ENCODE measurements at places on chromosomes 6 and 20. TPM values are rescaled to one million over a fixed set of nuclear protein-coding genes. Genes with fewer than 3 reads are reported as not detected.

Gene TRAPPC3L
- not detected for total RNA-seq

Gene NRN1
- 4.2 TPM for total RNA-seq

Gene WFDC12
- total RNA-seq: not detected

GRCh38 chr6:79559706-79560105, 22.5 kb upstream of the LCA5 start:
- DNase-seq: no peak

GRCh38 chr6:46642928-46643751, 9.5 kb downstream of the CYP39A1 start:
- no peak for DNase-seq

DNA sequence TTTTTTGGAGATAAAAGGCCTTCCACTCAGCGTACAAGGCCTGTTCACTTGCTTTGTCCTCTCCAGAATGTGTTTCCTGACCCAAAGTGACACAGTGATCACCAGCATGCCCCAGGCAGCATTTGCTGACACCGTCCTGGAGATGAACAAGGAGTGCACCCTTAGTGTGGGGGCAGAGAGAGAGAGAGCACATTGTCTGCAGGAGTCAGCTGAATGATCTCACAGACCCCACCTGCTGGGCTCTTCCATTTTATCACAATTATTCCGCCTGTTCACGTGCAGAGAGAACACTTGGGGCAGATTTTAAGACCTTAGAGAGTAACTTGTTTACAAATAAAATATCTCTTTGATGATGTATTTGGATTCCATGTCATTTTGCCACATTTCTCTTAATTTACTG, 22.4 kb upstream of the MAS1L start:
- DNase-seq: no peak

DNA sequence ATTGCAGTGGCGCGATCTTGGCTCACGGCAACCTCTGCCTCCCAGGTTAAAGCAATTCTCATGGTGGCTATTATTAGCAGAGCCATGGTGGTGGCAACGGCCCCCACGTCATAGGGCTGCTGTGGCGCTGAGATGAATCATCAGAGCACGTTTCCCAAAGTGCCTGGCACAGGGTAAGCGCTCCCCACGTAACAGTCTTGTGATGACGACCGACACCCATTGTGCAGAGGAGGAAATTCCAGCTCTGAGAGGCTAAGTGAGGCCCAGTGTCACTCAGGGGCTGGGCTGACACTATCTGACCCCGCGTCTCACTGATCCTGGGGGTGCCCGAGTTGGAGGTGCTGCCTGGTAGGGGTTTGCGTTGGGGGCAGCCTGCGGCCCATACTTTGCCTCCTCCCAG, 16.2 kb downstream of the SUN5 start:
- no peak for DNase-seq

DNA sequence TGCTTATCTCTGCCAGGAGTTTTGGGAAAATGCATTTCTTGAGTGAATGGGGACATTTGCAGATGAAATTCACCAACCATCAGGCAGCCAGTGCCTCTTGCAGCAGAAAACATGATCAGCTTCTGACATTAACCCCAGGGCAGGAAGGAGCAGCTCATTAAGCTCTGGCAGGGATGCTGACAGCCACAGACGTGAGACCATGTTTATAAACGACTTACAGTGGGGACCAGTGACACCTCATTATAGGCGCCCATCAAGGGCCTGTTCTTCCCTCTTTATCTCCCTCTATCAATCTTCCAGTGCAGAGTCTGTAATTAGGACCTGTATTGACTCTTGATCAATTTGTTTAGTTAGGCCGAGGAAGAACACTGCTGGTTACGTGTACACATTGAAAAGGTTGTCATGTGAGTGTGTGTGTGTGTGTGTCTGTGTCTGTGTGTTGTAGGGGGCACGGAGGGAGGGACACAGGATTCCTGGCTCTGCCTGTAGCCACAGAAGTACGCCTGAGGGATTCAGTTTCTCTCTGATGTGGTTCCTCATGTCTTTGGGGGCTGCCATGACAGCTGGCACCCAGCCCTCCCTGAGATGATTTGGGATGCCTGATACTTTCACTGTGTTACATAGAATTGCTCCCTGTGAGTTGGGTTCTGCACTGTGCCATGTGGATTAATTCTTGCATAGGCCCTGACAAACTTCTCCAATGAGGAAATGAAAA, 428.4 kb upstream of the CHD6 start:
- no peak for DNase-seq

DNA sequence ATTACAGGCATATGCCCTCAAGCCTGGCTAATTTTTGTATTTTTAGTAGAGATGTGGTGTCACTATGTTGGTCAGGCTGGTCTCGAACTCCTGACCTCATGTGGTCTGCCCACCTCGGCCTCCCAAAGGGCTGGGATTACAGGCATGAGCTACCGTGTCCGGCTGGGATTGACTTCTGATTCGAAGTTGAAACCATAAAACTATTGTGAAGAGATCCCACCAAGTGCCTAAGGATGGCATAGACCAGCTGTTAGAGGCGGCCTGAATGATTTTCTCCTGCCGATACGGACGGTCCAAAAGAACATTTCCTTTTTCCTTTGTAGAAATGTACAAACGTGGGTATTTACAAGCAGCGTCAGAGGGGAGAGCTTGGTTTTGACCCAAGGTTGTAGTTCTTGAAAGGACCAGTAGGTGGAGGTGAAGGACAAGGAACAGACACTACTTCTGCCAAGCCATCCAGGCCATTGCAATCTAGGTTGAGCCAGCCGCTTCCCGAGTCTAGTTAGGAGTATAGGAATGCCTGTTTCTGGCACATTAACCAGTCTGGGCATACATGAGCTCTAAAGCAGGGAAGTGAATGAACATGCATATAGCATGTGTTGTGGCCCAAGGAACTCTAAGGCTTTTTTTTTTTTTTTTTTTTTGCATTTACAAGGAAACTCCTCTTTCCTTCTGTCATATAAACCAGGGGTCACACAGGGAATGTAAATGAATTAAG, 29.0 kb downstream of the MOCS3 start:
- no peak for DNase-seq

DNA sequence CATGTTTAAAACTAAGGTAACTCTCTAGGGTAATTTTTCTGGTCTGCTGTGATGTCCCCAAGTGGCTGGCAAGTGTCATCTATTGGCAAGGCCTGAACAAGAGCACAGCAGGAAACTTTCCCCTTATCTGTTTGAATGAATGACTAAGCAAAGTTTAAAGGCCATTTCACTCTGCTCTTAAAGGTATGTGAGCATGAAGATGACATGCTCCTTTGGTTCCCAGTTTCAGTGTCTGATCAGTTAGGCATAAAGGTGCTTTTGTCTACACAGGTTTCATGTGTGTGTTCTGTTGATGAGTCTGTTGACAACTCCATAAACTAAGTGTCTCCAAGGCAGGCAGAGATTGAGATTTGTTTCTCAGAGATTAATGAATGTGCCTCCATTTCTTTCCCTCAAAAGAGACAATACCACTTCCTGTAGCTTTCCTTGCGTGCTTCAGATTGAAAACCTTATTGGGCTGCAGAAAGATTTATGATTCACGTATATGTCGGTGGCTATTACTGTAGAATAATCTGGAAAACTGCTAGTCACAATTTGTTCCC, 83.9 kb downstream of the MAP3K7 start:
- no peak for DNase-seq

- no peak for DNase-seq
Measured at GRCh38 chr20:6200092-6200491, 77.3 kb upstream of the FERMT1 start.

DNA sequence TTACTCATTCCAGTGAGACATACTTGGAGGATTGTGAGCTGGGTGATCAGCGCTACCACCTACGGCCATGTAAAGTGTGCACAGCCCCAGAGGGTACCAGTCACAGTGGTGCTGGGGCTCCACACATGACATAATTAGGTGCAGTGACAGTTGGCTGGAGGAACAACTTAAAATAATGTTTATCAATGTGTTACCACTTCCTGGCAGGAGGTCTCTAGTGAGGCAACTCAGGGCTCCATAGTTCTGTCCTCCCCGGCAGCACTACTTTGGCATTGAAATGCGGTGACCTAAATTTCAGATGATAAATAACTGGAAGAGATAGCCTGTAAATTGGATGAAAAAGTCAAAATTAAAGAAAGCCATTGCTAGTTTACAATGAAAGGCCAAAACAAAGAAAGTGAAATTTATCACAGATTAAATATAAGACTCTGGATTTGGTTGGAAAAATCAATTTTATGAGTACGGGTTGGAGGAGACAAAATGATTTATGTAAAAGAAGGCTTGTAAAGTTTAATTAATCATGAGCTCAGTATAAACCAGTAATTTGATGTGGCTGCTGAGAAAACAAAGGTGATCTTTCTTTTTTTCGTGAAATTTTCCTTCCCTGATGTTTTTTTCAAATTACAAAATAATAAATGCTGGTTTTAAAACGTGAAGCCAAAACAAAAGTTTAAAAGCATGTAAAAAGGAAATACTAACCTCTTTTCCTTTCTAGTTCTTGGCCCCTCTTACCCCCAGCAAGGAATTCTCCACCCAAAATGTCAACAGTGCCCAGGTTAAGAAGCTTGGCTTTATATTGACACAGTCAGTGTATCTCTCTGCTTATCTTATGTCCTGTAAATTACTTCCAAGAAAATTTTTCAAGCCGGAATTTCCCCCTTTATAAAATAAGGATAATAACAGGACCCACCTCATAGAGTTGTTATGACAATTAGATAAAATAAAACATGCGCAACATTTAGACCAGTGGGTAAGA, 126.7 kb upstream of the NOX3 start:
- no peak for DNase-seq

DNA sequence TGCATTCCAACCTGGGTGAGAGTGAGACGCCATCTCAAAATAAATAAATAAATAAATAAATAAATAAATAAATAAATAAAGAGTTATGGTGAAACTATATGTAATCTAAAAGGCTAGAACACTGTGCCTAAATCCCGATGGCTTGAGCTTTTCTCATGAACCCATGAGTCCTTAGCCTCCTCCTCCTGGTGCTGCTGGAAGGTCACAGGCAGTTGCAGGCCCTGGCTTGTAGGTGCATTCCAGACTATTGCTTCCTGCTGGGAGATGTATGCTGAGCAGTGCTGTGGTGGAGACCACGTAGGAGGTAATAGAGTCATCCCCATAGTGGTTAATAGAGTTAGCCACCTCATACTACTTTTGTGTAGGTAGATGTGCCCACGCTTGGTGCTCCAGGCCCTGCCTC, 12.5 kb downstream of the PTK7 start:
- no peak for DNase-seq

DNA sequence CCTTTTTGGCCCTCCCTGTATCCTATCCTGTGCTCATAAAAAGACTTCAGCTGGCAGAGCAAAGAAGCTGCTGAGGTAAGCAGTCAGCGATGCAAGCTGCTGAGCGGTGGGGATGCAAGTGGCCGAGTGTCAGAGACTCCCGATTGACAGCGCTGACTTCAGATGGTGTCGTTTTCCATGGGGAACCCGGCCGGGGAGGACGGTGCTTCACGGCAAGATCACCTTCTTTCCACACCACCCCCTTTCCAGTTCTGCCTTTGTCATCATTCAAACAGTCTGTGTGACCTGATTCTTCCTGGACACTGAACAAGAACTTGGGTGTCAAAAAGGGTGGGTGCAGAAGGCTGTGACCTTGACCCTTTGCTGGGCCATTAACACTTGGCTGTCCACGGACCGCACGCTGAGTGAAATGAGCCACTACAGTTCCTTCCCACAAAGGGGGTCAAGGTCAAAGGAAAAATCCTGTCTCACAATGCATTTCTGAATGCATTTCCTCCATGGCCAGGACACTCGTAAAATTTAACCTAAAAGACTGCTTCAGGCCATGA, 52.9 kb upstream of the UNC93A start:
- no peak for DNase-seq

DNA sequence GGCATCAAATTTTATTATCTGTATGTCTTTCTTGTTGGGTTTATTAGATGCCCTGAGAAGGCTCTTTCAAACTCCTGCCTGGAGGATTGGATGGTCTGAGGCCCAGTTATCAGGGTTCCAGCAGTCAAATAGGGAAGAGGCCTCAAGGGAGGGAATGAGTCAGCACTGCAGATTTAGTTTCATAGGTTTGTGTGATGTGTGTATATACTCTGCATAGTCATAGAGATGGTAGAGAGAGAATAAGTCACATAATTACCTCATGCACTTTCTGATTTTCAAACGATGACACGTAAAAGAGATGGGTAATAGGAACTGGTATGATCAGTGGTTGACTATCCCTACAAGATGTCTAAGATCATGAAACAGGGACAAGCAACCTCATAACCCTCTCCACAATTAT, 82.1 kb downstream of the ADAT2 start:
- DNase-seq: no peak

DNA sequence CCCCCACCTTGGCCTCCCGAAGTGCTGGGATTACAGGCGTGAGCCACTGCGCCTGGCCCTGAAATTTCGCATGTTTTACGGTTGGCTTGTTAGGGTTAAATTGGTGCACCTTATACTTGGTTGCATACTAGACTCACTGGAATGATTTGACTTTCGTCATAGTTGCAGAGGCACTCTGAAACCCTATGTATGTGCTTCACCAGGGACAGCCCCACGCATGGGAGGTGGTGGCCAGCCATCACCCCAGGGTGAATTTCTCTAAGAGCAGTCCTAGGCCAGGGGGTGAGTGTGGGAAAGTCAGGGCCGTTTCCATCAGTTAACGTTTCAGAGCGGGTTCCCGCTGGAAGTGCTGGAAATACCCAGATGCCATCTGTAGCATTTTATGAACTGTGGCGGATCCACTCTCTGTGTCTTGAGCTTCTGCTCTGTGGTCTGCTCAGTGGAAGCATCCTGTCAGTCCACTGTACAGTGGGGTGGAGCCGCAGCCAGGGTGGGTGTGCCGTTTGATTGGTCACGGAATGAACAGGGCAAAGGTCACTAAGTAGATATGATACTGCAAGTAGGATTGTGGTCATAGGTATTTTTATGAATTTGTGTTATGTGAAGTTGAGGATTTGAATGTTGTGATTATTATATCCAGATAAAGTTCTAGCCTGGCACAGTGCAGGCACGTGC, 13.2 kb downstream of the DNAJC5 start:
- DNase-seq: no peak

- DNase-seq: peak; percentile 70
Measured at GRCh38 chr20:61664556-61665320, 400.9 kb downstream of the TAF4 start.

DNA sequence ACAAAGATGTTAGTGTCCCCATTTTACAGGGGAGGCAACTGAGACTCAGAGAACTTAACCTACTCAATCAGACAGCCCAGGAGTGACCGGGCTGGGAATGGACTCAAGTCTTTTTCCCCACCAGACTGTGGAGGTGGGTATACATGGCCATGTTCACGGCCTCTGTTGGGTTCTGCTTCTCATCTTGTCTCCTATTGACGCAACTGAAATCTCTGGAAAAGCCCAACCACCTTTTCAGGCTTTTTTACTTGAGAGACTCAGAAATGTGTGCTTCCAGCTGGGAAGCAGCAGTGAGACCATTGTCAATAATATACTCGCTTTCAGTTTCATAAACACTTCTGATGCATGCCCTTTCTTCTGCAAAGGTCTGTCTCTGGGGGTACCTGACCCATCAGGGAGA, 70.7 kb downstream of the SOBP start:
- no peak for DNase-seq

- no peak for DNase-seq
Measured at GRCh38 chr6:22717915-22718314, 148.5 kb downstream of the HDGFL1 start.

GRCh38 chr6:36461646-36462045, 18.8 kb downstream of the KCTD20 start:
- DNase-seq: no peak
